Suppressor macrophage (primary cell): ENCODE measurements at places on chromosomes 3 and 15.
A peak's percentile ranks its signal among the peaks of the same experiment; 100 is the strongest.

DNA sequence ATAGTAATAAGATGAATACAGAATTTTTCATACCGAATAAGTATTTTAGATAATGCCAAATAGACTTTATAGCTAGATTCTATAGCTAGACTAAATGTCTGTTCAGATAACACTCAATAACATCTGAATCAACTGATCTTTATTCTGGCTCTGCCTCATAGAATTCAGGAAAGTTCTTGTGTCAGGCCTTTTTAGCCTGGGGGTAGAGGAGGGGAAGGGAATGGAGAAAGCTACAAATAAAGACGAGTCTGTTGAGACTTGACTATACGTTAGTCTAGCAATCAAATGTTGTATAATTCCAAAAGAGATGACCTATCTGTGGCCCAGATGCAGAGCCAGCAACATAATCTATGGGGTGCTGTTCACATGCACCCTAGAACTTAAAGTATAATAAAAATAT is 106.6 kb upstream of the ABI3BP start:
- DNase-seq = no peak

DNA sequence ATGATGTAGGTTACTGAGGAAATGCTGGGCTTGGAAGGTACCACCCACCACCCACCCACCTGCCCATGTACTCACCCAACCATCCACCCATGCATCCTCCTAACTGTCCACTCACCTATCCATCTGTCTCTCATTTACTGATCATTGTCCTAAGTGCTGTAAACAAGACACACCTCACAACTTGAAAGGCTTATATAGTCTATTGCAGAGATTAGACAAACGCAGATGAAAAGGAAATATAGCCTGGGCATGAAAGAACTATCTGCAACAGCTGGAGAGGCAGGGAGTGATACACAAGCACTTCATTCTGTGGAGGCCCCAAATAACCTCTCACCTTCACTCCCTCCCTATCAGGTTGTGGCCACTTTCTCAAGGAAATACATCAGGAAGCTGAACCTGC is 54.0 kb downstream of the DAPK2 start:
- no peak for DNase-seq

DNA sequence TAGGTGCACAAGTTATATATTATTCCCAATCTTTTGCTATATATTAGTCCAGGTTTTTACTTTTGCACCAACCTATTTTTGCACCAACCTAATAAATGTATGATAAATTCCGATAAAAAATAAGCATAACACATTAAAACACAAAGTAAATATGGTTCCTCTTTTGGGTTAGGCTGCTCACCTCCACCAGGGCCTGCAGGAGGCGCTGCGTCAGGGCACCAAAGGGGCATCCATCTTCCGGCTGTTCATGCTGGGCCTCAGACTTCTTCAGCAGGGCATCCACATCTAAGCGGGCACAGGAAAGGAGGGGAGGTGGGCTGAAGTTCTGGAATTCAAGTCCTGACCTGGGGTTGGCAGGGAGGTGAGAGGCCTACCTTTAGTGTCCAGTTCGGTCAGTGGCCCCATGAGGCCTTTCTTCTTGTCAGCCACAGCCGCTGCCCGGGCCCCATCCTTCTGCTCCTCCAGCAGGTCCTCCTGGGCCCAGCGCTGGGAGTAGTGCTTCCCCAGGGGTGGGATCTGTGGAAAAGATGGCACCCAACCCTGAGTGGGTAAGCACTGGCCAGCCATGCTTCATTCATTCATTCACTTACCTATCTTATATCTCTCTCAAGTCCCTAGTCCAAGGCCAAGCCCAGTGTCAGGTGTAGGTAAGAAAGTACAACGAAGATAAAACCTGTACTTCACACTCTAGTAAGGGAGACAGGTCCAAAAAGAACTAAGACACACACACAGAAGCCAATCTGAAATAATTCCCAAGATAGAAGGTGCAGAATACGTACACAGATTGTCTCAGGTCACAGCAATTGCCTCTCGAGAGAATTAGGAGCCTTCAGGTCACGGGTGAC is 5.2 kb downstream of the TADA3 start:
- DNase-seq = peak; percentile 54

- DNase-seq = no peak
Measured at GRCh38 chr3:107664614-107665013, 141.9 kb downstream of the BBX start.

DNA sequence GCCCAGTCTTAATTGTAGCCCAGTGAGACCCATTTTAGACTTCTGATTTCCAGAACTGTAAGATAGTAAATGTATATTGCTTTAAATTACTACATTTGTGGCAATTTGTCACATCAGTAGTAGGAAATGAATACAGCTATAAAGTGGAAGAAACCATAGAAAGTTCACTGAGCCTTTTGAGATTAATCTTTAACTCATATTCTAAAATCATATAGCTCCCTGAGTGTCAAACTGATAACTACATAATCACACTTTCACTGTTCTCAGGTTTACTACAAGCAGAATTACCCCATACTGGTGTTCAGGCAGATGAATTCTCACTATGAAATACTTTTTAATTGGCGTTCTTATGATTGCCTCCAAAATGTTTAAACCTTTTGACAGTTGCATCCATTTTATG is 42.8 kb downstream of the CNTN4 start:
- DNase-seq = no peak

DNA sequence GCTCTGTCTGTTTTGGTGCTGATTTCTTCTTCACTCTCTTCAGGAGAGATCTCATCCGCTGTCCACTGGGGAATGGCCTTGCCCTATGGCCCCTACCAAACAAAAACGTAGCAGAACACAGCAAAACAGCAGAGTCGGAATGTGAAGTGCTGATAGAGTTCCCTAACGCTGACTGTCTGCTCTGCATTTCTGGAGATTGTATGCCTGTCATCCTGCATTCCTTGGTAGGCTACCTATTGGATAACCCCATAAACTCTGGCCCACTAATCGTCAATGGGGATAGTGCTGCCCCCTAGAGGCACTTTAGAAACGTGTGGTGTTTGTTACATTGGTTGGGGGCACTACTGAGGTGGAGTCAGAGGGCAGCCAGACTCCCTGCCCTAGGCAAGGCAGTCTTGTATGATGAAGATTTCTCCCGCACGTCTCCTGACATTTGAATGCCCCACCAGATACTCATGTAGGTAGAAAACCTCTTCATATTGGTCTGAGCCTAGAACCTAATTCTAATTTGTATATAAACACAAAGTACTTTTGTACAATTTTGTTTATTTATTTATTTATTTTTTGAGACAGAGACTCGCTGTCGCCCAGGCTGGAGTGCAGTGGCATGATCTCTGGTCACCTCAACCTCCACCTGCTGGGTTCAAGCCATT is 15.6 kb upstream of the MAGEF1 start:
- DNase-seq = peak; percentile 74

- DNase-seq = no peak
Measured at GRCh38 chr15:35437157-35437556, 108.8 kb downstream of the DPH6 start.

- DNase-seq = no peak
Measured at GRCh38 chr15:85941186-85941855, 138.3 kb upstream of the AGBL1 start.

GRCh38 chr15:85753261-85753660 is 41.5 kb downstream of the KLHL25 start:
- DNase-seq = no peak

GRCh38 chr15:97961067-97961954 is 808 bp downstream of the ARRDC4 start:
- DNase-seq = peak; percentile 38

- DNase-seq = peak; percentile 94
Measured at GRCh38 chr15:74869726-74870407, 3.3 kb downstream of the SCAMP2 start.

DNA sequence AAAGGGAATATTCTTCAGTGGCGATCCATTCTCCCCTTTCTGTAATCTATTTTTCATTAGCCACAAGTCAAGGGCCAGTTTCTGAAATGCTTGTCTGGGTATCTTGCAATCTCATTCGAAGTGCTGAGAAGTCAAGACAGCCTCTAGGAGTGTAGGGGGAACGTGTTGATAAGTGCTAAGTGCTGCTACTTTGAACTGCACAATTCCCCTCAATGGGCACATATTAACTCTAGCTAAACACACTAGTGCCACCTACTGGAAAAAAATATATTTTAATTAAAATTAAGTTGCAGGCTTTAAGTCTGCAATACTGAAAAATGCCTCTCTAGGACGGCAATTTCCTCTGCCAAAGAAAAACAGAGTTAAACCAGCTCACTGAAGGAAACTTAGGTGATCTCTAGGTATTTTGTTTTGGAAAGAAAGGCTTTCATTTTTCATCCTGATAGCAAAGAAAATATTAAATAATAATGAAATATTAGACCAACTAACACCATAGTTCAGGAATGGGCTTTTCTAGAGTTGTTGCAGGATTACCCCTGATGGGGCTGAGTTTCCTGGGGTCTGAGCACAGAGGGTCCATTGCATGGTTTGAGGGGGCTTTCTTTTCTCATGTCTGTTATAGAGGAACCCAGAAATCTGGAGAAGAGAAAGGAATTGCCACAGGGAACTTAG is 181.9 kb upstream of the KBTBD8 start:
- DNase-seq = peak; percentile 17

DNA sequence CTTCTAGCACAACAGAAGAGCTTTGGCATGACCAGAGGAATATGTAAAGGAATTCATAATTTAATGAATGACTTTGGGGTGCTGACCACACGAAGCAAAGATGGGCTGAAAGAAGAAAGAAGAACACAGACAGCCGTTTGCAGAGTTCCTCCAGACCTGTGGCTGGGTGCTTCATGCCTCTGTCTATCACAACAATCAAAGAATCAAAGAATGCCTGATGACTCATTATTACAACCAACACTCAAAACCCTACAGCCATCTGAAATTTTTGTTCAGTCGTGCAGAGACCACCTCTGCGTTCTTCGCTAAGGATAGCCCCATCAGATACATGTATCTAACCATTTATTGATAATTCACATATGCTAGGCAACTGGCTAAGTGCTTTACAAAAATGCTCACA is 129.0 kb upstream of the PRICKLE2 start:
- no peak for DNase-seq

DNA sequence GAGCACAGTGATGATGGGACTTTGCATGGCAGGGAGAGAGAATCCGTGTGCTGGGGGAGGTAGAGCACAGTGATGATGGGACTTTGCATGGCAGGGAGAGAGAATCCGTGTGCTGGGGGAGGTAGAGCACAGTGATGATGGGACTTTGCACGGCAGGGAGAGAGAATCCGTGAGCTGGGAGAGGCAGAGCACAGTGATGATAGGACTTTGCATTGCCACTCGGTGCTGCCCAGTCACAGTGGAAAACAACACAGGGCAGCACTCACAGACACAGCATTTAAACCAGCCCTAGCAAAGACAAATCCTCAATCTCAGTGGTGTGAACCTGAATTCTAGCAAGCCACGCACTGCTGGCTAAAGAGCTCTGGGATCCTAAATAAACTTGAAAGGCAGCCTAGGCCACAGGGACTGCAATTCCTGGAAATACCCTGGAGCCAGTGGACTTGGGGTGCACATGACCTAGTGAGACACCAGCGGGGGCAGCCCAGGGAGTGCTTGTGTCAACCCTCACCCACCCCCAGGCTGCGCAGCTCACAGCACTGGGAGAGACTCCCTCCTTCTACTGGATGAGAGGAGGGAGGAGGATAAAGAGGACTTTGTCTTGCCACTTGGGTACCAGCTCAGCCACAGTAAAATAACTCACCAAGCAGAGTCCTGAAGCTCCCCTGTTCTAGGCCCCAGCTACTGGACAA is 23.4 kb upstream of the TNK2 start:
- no peak for DNase-seq

GRCh38 chr3:44992555-44993470 is 16.8 kb downstream of the EXOSC7 start:
- peak; percentile 45 for DNase-seq

DNA sequence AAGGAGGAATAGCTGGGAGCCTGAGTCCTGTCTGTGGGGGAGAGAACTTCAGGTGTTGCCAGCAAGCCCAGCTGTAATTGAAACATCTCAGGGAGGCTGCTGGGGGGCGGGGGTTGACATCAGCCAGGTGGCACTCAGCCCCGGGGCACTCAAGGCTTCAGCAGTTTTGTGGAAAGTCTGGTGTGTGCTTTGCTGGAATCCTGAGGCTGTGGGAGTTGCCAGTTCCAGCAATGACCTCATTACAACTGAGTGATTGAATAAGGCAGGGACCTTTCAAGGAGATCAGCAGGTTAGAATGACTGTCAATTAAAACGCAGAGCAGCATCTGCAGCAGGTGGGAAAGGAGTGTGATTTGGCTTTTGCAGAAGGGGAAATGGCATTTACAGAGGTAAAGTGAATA is 75.7 kb downstream of the FAM43A start:
- no peak for DNase-seq

- no peak for DNase-seq
Measured at GRCh38 chr15:75145027-75145841, 56.4 kb upstream of the C15orf39 start.
